ENCODE measurements at places on chromosomes 16 and 17.

GRCh38 chr17:14432079-14432478, 131.2 kb downstream of the HS3ST3B1 start:
- DNase-seq = no peak

DNA sequence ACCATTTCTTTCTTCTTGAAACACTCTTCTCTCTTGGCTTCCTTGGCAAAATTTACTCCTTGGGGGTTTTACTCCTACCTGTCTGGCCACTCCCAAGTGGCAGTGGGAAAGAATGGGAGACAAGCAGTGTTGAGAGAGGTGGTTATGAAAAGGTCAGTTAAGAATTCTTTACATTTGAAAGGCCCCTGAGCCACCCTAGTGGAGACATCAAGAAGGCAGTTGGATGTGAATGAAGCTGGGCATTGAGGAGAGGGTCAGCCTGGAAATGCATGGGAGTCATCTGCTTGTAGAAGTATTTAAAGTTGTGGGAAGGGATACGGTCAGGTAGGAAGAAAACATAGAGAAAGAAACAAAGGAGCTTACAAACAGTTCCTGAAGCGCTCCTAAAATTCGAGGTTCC, 42.3 kb upstream of the CCNF start:
- DNase-seq = no peak

DNA sequence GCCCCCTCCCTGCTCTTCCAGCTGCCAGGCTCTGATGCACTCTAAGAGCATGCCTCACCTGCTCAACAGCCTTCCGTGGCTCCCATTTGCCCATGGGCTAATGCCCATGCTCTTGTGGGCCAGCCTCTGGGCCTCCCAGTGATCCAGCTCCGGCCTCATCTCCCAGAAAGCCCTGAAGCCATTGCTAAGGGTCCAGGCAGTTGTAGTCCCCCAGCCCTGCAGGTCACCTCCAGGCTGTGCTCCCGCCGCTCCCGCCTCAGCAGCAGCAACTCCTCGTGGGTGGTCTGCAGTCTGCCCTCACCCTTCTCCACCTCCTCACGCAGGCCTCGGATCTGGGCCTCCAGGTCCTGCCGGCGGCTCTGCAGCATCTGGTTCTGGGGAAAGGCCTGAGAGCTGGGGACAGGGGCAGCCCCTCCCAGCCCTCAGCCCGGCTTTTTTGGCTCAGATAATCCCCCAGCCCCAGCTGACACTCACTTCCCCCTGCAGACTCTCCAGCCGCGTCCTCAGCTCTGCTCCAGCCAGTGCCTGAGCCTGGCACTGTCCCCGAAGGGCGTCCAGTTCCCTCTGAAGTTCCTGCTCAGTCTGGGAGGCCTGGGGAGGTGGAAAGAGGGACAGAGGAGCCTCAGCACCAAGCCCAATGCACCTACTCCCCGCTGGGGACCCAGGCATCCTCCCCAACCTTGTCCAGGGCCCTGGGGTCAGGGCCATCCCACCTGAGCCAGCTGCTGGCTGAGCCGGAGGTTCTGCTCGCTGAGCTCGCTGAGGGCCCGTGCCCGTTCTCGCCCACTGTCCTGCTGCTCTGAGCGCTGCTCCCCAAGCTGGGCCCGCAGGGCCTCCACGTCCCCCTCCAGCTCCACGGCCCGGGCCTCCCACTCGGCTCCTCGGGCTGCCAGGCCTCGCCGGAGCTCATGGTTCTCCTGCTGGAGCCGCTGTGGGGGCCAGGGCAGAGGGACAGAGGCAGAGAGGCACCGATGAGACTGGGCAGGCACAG, 6.2 kb downstream of the BICDL2 start:
- no peak for DNase-seq

DNA sequence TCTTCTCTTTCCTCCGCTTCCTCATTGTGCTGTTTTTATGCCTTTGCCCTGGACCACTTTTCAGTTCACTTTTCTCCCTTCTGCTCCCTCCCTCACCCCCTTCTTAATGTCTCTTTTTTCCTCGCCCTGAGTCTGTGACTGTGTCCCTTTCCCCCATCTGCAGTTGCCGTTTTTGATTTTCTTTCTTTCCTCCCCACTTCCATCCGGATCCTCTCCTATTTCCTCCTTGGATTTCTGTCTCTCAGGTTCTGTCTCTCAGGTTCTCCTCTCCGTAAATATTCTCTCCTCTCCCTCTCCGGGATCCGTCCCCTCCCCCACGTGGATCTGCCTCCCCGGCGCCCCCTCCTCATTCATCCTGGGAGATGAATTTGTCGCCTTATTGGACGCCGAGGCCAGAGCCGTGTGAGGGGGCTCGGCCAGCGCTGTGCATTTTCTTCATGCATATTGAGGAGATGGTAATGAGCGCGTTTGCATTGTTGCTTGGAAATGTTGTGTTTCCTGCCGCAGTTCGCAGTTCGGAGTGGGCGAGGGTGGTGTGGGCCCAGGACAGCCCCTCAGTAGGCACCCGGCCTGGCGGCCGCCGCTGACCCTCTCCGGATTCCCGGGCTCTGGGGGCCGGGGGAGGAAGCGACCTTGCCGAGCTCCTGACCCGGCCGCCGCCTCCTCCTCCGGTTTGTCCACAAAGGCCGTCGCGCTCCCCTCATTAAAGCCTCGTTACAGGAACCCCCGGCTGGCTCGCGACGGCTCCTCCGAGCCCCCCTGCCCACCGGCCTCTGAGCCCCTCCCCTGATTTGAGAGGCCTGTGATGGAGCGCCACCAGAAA, 4.5 kb upstream of the IRX3 start:
- no peak for DNase-seq

GRCh38 chr17:14325618-14326167, 24.8 kb downstream of the HS3ST3B1 start:
- no peak for DNase-seq

GRCh38 chr16:50611332-50611934, 63.2 kb downstream of the NKD1 start:
- DNase-seq = no peak

DNA sequence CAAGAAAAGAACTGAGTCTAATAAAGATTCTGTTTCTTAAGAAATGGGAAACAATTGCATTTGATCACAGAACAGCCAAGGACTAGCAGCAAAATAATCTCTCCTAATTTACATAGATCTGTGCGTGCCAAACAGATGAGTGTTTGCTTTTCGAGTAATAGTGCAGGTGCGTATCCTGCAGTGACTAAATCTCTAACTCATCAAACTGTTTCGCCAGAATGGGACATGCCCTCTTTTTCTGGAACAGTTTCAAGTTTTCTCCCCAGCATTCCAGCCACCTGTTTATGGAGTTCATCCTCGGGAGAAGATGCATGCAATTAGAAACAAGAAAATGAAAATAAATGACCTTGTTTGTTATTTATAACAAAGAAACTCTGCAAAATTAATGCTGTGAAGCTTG, 5.7 kb upstream of the TOX3 start:
- no peak for DNase-seq

- no peak for DNase-seq
Measured at GRCh38 chr17:63032142-63032541, 66.1 kb downstream of the TANC2 start.

DNA sequence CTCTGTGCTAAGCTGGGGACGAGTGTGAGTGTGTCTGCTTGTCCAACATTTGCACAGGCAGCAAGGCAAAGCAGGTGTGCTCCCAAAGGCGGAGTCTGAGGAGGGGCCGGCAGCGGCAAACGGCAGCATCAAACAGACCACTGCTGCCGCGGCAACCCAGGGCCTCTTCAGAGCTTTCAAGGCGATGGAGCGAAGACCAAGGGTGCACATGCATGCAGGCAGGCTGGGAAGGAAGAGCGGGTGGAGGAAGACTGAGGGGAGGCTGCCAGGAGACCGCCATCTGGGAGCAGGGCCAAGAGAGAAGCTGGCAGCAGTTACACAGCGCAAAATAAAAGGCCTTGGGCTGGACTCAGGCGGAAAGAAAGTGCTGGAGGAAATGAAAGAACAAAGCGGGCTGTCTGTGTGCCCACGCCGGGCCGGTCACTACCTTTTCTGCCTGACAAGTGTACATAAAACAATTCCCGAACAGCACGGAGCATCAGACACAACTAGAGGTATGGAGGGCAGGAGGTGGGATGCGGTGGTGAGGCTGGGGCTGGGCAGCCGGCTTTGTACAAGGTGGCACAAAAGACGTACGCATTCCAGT, 8.5 kb downstream of the TIMM22 start:
- no peak for DNase-seq

DNA sequence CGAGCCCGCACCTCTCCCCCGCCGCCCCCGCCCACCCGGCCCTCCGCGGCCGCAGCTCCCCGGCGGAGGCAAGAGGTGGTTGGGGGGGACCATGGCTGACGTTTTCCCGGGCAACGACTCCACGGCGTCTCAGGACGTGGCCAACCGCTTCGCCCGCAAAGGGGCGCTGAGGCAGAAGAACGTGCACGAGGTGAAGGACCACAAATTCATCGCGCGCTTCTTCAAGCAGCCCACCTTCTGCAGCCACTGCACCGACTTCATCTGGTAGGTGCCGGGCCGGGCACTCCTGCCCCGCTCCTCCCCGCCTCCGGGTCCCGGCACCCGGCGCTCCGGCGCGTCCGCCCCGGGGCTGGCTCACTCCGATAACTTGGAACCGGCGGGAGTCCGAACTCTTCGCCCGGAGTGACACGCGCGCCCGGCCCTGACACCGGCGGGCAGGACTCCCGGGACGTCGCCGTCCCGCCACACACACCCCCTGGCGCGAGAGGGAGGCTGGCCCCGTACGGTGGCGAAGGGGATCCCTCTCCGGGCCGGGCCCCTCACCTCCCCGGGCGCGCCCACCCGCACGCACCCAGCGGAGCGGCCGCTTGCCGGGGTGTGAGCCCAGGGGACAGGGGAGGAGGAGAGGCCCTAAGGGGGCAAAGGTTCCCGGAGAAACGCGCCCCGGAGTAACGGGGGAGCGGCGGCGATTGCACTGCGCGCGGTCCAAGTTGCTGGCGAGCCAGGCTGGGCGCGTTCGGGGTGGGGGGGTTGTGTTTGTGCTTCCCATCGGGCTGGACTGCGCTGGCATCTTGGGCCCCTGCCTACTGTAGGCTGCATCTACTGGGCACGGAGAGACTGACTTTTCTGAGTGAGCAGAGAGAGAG, 581 bp downstream of the PRKCA start:
- peak; percentile 20 for DNase-seq

DNA sequence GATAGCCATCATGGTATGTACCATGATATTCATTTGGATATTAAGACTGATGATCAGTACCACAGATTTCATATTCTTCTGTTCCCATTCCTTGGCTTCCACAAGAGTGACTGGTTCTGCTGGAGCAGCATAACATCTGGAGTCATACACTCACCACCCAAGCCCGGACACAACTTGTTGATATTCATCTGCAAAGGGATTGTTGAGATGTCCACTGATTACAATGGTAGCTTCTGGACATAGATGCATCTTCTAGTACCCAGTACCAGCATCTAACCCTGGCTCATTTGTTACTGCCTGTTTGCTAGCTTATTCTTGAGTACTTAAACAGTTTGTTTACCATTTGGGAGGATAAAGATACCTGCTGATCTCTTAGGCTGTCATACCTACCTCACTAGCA, 235.7 kb upstream of the AXIN2 start:
- DNase-seq = no peak

DNA sequence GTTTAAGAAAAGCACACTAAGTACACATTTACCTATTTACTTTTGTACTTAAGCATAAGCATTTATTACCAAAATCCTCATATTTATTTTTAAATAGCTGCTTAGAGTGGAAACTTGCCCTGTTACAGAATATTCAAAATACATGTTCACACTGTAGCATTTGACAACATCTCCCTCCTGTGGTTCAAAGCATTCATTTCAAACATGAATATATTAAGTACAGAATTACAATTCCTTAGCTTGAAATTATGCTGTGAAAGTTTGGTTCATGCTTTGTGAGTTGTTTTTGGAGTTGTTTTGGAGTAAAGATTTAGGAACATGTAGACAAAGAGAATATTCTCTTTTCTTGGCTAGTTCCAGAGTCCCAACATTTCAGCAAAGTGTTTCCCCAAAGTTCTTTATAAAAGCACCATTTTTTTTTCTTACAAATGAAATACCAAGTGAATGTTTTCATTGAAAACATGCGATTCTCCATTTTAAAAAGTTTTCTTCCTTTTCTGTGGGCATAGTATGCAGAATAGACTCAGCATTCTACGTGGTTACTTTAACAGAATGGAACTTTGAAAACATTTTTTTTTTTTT, 33.2 kb downstream of the TUBD1 start:
- no peak for DNase-seq

DNA sequence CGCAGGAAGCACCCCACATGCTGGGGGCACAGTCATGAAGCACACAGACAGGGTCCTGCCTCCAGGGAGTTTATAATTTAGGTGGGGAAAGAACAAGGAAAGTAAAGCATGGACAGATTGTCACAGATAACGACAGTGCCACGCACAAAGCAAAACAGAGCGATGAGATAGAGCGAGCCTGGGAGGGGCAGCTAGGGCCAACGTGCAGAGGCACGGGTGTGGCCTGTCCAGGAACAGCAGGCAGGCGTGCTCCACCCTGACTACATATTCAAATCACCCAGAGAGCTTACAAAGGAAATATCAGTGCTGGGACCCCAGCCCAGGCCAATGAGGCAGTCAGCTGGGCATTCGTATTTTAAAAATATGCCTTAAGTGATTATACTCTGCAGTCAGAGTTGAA, 16.8 kb downstream of the LGALS9 start:
- no peak for DNase-seq

DNA sequence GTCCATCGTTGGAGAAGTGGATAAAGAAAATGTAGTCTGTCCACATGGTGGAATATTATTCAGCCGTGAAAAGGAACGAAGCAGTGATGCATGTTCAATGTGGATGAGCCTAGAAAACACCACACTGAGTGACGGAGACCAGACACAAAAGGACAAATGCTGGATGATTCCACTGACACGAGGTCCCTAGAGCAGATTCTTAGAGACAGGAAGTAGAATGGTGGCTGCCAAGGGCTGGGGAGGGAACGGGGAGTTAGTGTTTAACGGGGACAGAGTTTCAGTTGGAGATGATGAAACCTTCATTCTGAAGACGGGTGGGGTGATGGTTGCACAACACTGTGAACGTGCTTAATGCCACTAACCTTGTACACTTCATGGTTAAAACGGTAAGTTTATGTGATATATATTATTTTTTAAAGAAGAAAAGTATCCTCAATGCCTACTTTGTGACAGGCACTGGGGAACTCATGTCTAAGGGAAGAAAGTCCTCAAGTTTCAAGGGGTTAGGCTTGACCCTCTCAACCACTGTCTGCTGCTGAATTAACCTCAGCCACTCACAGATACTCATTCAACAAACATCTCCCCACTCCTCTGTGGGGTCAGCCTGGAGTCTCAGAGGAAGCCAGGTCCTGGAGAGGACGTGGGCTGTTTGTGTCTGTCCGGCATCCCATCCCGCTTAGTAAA, 17.6 kb downstream of the C16orf74 start:
- DNase-seq = no peak

DNA sequence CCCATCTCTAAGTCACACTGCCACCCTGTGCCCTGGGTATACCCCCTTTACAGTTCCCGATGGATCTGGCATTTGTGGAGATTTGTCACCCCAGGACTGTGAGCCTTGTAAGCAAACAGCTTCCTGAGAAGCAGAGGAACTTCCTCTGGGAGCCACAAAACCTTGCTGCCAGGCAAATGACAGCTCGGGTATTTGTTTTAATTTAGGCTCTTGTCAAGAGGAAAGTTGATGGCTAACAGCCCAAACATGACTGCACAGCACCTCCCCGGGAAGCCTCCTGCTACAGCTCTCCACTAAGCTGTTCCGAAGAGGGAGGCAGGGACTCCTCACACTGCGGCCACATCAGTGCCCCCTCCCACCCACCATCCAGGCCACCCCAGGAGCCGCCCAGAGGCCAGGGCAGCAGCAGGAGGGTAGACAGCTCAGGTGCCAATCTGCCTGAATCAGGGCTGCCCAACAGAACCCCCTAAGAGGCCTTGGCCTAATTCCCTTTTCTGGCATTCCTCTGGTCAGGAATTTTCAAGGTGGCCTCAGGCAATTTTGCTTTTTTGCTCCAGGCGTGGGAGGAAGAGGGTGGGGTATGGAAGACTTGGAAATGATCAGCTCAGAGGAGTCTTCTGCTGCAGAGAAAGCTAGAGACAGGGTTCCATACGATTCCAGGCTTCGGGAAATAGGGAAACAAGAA, 2.6 kb downstream of the ABR start:
- DNase-seq = no peak
